AG04449 (cell line): ENCODE measurements at places on chromosomes 6 and 20.

DNA sequence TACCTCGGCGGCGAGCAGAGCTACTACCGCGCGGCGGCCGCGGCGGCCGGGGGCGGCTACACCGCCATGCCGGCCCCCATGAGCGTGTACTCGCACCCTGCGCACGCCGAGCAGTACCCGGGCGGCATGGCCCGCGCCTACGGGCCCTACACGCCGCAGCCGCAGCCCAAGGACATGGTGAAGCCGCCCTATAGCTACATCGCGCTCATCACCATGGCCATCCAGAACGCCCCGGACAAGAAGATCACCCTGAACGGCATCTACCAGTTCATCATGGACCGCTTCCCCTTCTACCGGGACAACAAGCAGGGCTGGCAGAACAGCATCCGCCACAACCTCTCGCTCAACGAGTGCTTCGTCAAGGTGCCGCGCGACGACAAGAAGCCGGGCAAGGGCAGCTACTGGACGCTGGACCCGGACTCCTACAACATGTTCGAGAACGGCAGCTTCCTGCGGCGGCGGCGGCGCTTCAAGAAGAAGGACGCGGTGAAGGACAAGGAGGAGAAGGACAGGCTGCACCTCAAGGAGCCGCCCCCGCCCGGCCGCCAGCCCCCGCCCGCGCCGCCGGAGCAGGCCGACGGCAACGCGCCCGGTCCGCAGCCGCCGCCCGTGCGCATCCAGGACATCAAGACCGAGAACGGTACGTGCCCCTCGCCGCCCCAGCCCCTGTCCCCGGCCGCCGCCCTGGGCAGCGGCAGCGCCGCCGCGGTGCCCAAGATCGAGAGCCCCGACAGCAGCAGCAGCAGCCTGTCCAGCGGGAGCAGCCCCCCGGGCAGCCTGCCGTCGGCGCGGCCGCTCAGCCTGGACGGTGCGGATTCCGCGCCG lies 994 bp downstream of the FOXC1 start:
- DNase-seq = no peak

- DNase-seq = no peak
Observed at GRCh38 chr20:1319462-1319861, 9.5 kb downstream of the SDCBP2 start.

DNA sequence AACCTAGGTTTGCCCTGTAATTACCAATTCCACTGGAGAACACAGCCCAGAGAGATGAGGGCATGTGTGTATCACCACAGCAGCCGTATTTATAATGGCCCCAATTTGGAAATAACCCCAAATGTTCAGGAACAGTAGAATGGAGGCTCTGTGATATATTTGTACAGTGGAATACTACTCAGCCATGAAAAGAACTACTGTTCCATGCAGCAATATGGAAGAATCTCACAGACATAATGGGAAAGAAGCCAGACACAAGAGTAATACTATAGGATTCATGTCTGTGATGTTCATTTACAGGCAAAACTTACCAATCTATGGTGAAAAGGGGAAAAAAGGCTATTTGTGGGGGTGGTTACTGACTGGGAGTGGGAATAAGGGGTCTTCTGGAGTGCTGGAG lies 83.7 kb upstream of the TRAF3IP2 start:
- no peak for DNase-seq

GRCh38 chr6:43976706-43977403 lies 150.4 kb downstream of the MRPL14 start:
- DNase-seq = no peak

GRCh38 chr20:46568570-46569129 lies 18.2 kb upstream of the OCSTAMP start:
- DNase-seq = no peak

DNA sequence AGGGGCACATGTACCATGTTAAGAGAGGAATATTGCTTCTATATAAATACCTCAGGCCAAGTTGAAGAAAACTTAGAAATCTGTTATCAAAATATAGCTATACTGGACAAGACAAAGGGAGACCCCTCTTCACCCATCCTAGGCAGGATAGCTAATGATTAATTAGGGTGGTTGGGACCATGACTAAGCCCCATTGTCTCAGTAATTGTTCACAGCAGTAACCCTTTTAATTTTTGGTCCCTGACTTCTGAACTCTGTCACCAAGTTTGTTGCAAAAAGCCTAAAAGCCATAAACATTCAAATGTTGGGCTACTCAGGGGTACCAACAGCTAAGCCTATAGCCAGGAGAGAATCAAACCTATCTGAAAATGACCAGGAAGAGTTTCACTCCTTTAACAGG lies 19.2 kb upstream of the BTN3A2 start:
- no peak for DNase-seq
